ENCODE measurements at places on chromosomes 3 and 15.

DNA sequence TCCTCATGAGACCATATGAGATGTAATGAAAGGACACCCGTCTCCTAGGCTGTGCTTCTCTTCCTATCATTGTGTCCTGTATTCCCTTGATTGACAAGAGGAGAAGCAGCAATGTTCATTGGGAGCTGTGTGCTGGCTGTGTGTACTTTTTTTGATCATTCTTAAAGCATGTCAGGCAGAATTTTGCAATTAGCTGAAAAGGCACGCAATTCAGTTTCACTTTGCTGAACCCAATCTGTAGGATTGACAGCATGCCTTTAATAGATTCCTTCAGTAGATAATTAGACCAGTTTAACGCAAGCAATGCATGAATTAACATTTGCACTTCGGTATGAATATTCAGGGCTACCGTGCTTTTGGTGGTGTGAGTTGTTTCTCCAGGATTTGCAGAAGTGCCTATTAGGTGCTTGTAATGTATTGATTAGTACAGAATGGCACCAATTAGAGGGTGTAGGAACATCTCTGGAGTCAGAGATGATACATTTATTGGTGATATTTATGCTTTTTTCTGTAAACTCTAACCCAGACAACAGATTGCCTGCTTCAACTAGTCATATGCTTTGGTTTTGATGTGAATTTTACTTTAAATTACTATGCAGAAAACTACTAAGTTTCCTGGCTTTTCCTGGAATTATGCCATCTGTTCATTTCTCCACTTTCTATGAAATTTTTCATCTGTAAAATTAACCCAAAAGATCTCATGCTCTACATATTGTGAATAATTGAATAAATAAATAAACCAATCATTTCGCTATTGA is 114.3 kb downstream of the NSUN3 start:
- DNase-seq = no peak

GRCh38 chr3:190826018-190826417 is 36.5 kb downstream of the GMNC start:
- no peak for DNase-seq

DNA sequence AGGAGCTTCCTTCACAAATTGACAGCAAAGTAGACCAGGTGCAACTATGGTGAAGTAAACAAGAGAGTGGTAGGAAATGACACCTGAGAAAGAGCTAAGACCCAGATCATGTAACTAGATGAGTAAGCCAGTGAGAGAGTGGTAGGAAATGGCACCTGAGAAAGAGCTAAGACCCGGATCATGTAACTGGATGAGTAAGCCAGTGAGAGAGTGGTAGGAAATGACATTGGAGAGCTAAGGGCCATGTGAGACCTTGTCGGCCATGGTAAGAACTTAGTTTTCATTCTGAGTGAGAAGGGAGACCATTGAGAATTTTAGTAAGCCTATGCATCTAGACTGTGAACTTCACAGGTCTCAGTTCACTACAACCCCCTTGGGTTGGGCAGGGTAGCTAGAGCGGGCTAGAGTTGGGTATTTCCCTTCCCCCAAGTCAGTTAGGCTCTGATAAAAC is 5.4 kb upstream of the SENP7 start:
- peak; percentile 22 for DNase-seq

DNA sequence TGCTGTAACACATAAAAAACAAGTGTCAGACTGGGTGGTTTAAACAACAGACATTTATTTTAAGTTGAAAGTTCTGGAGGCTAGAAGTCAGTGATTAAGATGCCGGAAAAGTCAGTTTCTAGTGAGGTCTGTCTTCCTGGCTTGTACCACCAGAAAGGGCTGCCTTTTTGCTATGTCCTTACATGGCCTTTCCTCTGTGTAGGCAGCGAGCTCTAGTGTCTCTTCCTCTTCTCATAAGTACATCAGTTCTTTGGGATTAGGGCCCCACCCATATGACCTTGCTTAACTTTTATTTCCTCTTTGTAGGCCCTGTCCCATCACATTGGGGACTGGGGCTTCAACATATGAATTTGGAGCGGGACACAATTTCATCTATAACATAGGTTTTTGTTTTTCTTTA is 128.0 kb downstream of the BBX start:
- DNase-seq = no peak
